Calu3 (cell line): ENCODE measurements at places on chromosomes 2 and 18. TPM values are rescaled to one million over a fixed set of nuclear protein-coding genes. Genes with fewer than 3 reads are reported as not detected.

Gene FOXD4L1
- 0.92 and 1.0 TPM in 2 replicates for total RNA-seq

Gene STON1
- 0.86 and 1.3 TPM in 2 replicates for total RNA-seq

GRCh38 chr2:273333-273732 lies 8.6 kb downstream of the ACP1 start:
- no peak for DNase-seq
- peaks cover 33% of the 10 kb centered on the region for H3K4me1 ChIP-seq
- no peaks in the 10 kb centered on the region for H3K27me3 ChIP-seq
- no peak overlapping the region for H3K27ac ChIP-seq
- H3K36me3 ChIP-seq, result peaks cover 18% of the 10 kb centered on the region

DNA sequence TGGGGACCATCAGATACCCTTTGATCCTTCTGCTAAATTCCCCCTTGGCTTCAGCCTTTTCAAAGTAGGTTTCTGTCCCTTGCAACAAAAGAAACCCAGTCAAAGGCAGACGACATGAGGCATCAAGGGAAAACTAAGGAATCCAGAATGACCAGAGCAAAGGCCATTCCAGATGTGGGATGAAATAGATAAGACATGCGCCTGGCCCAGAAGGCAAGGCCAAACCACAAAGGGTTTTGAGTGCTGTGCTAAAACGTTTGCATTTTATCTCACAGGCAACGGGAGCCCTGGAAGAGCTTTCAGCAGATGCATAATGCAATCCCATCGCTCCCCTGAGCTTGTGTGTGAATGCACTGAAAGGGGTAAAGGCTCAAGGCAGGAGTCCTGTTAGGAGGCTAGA lies 17.7 kb downstream of the CXCR1 start:
- no peak overlapping the region for H3K27ac ChIP-seq

- H3K4me3 ChIP-seq, result no peak overlapping the region
- H3K4me1 ChIP-seq, result peaks cover 50% of the 10 kb centered on the region
- DNase-seq, result no peak
Measured at GRCh38 chr2:163665051-163665450, 70.8 kb downstream of the FIGN start.
